DND-41 (cell line): ENCODE measurements at places on chromosomes 5 and 9.

DNA sequence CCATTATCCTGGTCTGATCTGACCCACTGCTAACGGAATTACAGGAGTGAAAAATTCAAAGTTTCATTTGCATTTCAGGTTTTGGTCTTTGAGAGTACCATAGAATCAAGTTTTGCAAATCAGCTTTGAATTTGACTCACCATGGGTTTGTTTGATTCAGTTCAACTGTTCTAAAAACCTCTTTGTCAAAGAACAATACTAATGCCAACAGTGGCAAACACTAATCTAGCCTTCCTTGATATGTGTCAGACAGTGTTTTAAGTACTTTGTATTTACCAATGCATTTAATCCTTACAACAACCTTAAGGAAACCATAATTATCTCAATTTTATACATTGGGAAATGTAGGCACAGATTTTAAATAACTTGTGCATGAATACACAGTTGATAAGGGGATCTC, 10.1 kb upstream of the FSD1L start:
- DNase-seq, result no peak

- DNase-seq, result no peak
Observed at GRCh38 chr9:37426846-37427245, 4.3 kb downstream of the GRHPR start.

GRCh38 chr5:165579911-165580310, 2074.5 kb downstream of the MAT2B start:
- no peak for DNase-seq

GRCh38 chr5:139872851-139873794, 77.5 kb downstream of the PSD2 start:
- DNase-seq, result no peak

DNA sequence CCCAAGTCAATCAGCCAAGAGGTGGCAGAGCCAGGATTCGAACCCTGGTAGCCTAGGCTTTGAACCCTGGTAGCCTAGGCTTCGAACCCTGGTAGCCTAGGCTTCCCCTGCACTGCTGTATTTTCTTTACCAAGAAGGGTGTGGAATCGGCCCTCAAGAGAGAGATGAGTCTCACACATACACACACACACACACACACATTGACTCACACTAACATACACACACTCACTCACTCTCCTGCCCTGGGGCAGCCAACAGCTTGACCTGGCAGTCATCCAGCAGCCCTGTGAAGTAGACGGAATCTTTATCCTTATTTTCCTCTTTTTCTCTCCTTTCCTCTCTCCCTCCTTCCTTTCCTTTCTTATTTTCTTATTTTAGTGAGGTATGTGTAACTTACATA, 55.4 kb upstream of the RPL26L1 start:
- no peak for DNase-seq

DNA sequence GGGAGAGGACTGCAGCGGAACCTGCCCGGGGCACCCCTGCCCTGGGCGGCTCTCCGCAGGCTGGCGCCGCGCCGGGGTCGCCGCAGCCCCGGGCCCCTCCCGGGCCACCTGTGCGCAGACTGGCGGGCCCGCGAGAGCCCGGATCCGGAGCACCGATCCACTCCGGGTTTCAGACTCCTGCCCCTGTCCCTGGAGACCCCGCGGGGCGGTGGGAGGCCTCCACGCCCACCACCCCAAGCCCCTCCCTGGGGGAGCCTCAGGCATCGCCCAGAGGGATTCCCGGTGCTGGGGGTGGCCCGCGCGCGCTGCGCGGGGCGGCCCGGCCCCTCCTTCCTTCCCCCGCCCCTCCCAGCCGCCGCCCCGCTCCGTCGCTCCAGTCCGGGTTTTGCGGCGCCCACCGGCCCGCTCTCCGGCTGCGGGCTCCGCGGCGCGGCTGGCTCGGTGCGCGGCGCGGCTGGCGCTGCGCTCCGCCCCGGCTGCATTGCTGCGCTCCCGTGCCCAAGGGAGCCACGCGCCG, at the start of gene UNC5A:
Gene UNC5A, plus strand, starts transcription at position 479 of the 517 bp plus-strand sequence. CDS start 192 bp downstream, outside the sequence.
- no peak for DNase-seq

- DNase-seq, result no peak
Observed at GRCh38 chr9:134669399-134669955, 27.9 kb downstream of the COL5A1 start.

DNA sequence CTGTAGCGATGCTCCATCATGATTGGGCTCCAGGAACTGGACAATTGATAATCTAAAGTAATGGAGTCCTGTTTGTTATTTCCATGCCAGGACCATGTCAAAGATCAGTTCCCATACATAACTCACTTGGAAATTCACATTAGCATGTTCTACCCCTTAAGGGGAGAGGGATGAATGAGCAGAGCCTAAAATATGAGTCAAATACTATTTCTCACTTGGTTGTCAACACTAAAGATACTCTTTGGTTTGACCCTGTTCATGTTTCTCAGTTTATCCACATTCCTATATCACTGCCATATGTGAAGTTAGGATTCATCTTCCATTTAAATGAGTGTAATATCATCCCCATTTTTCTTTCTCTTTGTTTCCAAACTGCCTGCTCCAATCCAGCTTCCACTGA, 321.6 kb upstream of the PAPPA start:
- DNase-seq, result no peak

DNA sequence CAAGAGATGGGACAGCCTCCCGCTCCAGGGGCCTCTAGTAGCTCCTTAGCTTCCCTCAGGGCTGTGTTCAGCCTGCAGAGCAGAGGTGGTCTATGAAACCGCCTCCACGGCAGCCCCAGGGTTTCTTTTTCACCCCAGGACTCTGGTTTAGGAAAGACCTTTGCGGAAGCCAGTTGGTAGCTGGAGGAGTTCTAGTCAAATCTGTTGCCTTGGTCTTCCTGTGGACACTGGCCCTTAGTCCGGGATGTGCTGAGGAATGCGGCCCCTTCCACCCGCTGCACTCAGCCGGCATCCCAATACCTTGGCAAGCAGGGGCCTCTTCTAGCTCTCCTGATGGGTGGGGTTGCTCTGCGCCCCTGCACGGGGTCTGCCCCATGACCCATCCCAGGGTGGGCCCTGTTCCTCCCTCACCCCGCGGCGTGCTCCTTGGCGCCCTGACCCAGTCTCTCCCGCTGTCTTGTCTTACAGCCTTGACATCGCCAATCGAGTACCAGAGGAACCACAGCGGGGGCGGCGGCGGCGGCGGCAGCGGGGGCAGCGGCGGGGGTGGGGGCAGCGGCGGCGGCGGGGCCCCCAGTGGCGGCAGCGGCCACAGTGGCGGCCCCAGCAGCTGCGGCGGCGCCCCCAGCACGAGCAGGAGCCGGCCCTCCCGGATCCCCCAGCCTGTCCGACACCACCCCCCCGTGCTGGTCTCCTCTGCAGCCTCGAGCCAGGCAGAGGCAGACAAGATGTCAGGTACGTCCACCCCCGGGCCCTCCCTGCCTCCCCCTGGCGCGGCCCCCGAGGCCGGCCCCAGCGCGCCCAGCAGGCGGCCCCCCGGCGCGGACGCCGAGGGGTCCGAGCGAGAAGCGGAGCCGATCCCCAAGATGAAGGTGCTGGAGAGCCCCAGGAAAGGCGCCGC, 94.3 kb upstream of the OTULINL start:
- no peak for DNase-seq

- peak; percentile 87 for DNase-seq
Observed at GRCh38 chr5:68216245-68217046, 890 bp downstream of the PIK3R1 start.

- no peak for DNase-seq
Observed at GRCh38 chr9:133476036-133476931, 2.6 kb downstream of the SLC2A6 start.

- no peak for DNase-seq
Observed at GRCh38 chr5:24598956-24599355, 45.8 kb downstream of the CDH10 start.

DNA sequence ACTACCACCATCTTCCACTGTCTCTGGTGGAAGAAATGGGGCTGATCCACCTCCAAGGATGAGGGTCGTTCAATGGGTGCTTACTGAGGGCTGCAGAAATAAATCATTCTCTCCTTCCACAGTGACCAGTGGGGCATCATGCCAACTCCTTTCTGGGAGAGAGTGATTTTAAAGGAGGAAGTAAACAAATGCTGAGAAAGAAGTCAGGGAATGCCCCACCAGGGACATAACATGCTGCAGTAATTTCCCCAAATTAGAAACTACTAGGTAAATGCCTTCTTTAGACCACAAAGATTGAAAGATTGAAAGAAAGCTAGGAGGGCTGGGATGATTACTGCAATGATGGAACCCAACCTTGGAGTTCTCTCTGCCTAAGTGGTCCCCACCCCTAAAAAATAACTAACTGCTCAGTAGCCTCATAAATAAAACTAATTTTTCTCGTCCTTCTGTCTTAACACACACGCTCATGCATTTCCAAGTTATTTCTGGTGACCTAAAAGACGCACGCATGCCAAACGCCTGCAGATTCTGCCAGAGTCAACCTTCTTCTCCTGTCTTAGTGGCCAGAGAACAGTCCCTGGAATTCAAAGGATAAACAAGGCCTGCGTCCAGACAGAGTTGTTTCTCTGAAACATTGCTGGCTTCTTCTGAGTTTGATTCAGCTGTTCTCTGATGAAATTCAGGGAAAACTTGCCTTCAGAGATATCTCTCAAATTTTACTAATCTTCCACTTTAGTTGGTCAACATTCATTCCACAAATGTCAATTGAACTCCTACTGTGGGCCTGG, 250.0 kb downstream of the NR3C1 start:
- no peak for DNase-seq

GRCh38 chr5:123178683-123179082, 89.6 kb downstream of the PRDM6 start:
- DNase-seq, result no peak

- no peak for DNase-seq
Observed at GRCh38 chr5:26519245-26519644, 519.1 kb downstream of the CDH9 start.

GRCh38 chr5:42235837-42236236, 187.4 kb upstream of the GHR start:
- no peak for DNase-seq

- DNase-seq, result no peak
Observed at GRCh38 chr5:168382421-168382820, 91.0 kb downstream of the WWC1 start.

DNA sequence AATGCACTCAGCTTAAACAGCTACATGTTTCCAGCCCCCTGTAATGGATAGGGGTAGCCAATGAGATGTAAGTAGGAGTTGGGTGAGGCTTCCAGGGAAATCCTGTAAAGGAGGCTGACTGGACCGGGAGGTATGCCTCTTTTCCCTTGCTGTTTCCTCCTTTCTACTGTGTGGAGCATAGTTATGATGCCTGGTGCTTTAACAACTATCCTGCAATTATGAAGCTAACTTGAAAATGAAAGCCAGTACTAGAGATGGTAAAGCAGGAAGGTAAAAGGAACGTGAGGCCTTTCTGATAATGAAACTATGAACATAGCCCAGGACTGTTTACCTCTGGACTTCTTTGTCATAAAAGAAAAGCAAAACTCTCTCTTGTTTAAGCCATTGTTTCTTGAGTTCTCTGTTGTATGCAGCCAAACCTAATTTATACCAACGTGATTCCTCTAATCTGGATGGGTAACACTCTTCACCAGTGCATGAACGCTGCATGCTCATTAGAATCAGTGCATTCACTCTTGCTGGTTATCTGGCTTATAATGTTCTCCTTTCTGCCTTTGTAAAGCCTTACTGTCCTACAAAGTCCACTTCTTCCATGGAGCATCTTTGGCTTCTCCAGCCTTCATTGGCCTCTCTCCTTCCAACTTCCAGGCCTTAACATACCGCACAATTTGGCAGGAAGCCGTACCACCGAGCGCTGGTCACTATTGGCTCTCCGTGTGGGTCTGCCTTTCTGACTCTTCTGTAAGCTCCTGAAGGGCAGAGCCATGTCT, 8.3 kb upstream of the ARHGEF28 start:
- no peak for DNase-seq
